Activated CD4-positive, alpha-beta T cell treated with anti-CD3 and anti-CD28 coated beads for 24 hours (primary cell): ENCODE measurements at places on chromosomes 6 and 20.

- DNase-seq = no peak
These were observed 260.6 kb downstream of the ERMARD start for GRCh38 chr6:170012037-170012330.

- no peak for DNase-seq
These were observed 327.3 kb upstream of the RUNX2 start for GRCh38 chr6:45000833-45001232.

DNA sequence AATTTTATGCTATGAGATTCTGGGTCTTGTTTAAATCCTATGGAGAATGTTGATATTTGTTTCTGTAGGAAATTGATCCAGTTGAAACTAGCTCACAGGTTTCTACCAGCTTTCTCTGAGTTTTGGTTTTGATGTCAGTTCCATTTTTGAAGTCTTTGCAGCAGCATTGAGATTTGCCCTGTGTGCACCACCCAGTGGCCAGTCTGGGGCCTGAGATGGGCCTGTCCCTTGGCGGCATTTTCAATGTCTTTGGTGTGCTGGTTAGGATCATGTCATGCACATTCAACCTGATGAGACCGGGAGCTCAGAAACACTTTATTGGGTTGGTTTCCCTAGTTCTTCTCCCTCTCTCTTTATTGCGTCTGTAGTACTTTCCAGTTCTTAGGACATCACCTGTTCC, 395.2 kb upstream of the MAP3K7 start:
- no peak for DNase-seq

GRCh38 chr6:163955096-163955495, 540.6 kb downstream of the QKI start:
- DNase-seq = no peak
